ENCODE measurements at places on chromosomes 7 and 10.

- no peak for DNase-seq
These were observed 227.8 kb downstream of the TNS3 start for GRCh38 chr7:47354071-47354470.

- DNase-seq: no peak
These were observed 45.4 kb downstream of the CACNB2 start for GRCh38 chr10:18185621-18186020.

GRCh38 chr10:26721561-26721960 lies 24.1 kb downstream of the PDSS1 start:
- no peak for DNase-seq

DNA sequence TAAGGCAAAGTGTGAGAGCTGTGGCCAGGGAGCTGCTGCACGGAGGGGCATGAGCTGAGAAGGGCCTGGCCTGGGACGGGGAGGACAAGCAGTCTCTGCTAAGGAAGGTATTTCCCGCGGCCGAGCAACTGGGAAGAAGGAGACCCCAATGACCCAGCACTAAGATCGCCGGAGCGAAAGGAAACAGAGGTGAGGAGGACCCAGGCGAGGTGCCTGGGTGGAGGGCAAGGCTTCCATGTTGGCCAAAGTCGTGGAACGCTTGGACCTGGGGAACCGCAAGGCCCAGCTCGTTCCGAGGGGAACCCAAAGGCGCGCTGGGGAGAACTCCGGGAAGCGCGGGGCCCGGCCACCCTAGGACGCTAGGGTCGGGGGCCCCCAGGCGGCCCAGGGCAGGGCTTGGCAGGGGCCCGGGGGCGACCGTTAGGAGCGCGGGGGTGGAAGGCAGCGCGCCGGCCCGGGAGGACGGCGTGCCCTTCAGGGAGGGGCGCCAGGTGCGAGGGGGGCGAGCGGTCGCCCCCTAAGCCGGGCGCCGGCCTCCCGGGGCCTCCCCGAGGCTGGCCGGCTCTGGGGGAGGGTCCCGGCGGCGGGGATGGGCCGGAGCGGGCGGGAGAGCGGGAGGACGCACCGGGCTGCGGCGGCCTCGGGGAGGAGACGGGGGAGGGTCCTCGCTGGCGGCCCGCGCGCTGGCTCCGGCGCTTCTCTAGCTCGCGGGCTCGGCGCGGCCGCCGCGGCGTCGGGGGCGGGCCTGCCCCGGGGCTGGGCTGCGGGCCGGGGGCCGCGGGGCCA lies 545 bp downstream of the GIGYF1 start:
- DNase-seq: no peak

GRCh38 chr7:77428777-77429231 lies 12.7 kb upstream of the GSAP start:
- DNase-seq: no peak

- no peak for DNase-seq
These were observed 41.0 kb downstream of the FOXK1 start for GRCh38 chr7:4722960-4723630.

GRCh38 chr10:103890194-103890658 lies 27.8 kb downstream of the STN1 start:
- DNase-seq: no peak

DNA sequence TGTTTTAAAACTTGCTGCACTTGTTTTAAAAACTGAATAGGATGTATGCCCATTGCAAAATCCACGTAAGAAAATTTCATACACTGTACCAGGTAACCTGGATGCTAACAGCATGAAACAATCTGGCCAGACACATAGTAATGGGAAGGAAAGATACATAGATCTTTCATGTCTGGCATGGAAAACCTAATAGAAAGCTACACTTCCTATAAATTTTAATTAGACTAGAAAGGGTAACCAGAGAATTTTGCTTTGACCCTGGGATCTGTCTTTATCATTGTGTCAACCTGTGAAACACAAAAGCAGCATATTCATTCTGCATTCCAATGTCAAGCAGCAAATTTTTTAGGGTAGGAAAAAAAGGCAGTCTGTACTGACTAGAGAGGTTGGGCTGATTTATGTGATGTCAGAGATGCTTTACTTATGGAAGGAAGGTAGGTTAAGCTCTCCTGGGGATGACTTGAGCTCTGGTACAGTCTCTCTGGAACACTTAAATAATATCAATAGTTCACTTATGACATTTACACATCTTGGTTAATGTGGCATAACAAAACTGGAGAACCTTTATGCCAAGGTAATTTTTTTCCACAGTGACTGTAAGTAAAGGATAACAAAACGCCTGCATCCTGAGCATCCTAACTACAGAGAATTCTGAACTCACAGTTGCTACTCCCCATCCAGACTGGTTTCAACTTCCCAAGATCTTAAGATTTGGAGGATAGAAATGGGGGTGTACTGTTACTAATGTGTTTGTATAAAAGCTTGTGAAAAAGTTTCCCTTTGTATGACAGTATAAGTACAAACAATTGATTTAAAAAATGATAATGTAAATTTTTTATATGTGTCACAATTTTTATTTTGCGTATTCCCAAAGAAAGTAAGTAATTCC lies 44.7 kb downstream of the DOCK4 start:
- no peak for DNase-seq

DNA sequence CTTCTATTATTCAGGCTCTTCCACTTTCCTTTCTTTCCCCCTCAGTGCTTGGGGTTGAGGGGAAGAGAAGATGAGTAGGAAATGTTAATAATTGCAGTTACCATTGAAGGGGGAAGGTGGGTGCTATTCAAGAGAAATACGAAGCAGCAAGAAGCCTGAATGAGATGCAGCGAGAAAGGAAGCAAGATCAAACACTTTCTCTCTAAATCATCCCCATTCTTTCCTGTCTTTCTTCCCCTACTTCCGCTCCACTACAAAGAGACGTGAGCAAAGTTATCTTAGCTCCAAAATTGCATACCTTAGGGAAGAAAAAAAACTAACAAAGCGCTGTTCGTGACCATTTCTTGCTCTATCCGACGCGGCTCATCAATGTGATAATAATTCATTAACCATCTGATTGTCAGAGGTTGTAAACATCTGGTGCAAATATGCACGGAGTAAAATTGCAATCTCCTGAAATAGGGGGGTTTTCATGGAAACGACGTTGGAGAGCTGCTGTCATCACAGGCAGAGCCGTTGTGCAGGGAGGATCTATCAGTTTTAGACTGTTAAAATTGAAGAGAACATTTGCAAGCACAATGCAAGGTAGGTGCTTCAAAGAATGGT lies 15.2 kb upstream of the PARD3 start:
- DNase-seq: no peak

- no peak for DNase-seq
These were observed 299.0 kb upstream of the FZD1 start for GRCh38 chr7:90965211-90965610.

DNA sequence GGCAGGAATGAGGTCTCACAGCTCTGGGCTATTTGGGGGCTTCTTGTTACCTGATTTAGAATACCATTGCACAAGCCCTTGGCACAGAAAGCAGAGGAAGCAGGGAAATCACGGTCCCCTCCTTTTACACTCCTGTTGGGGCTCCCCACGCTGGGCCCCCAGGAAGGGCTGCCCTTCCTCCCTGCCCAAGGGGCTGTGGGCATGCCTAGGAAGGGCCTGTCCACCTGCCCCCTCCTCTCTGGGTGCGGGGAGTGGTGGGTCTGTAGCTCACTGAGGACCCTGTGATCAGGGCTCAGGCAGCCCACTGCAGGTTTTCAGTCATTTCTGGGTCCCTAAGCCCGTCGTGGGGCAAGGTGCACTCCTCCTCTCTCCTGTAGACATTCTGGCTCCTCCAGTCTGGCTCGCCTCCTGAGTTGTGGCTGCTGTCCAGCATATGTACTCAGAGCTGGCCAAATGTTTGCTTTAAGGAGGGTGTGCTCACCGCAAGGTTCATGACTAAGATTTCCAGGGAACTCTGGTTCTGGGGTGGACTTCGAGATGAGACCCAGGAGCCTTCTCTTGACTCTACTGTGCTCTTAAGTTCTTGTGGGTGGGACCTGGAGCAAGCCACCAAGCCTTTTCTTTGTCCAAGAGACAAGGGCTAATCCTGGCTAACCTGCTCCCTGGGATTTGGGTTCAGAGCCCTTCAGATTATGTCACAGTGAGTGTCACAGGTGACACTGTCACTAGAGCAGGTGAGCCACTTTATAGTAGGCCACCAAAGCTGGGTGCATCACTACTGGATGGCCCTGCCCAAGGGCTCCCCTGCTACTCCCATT lies 56.0 kb downstream of the TACR2 start:
- DNase-seq: no peak

DNA sequence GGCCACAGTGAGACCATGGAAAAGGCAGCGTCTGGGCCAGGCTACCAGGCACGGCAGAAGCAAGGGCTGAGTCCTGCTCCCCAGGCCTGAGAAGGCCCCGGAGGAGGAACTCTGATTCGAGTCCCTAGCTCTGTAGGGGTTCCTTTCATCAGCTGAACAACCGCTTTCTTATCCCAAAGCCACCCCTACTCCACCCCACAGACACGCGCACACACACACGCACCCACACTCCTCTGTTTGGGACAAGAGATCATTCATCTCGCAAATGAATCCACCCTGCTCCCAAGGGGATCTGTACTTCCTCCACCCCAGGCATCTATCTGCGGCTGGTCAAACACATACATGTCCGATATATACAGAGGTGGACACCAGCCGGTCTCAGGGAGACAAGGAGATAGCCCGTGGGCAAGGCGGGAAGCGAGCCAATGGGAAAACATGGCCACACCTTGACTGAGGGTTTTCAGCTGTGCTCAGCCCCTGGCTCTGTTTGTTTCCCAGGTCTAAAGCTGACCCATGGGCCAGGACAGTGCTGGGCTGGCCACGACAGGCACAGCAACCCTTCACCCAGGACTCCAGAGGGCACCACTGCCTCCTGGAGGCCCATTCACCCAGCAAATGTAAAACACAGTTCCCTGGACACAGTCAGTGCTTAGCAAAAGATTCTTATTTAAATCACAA lies 7.3 kb downstream of the ZCCHC24 start:
- no peak for DNase-seq

- DNase-seq: no peak
These were observed 23.9 kb downstream of the CUL1 start for GRCh38 chr7:148722340-148723165.

GRCh38 chr7:155818820-155819168 lies 6.5 kb upstream of the SHH start:
- no peak for DNase-seq

DNA sequence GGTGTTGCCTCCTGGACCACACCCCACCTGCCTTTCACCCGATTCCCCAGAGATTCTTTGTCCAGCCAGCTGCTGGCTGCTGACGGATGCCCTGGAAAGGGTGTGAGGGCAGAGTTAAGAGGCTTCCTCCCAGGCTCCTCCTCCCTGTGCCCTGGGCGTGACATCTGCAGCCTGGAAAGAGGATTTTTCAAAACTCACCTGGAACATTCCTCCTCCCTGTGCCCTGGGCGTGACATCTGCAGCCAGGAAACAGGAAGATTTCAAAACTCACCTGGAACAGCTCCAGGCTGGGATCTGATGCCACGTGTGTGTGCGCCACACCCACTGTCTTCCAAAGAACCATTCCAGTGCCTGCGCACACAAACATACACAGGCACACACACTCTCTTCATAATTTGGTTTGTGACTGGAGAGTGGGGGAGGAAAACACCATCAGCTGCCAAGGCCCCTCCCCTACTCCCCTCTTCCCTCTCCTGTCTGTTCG lies 5.2 kb downstream of the MARVELD1 start:
- no peak for DNase-seq

GRCh38 chr7:135942614-135943013 lies 34.5 kb downstream of the MTPN start:
- DNase-seq: no peak

GRCh38 chr10:78774999-78775711 lies 293.6 kb upstream of the ZMIZ1 start:
- no peak for DNase-seq

DNA sequence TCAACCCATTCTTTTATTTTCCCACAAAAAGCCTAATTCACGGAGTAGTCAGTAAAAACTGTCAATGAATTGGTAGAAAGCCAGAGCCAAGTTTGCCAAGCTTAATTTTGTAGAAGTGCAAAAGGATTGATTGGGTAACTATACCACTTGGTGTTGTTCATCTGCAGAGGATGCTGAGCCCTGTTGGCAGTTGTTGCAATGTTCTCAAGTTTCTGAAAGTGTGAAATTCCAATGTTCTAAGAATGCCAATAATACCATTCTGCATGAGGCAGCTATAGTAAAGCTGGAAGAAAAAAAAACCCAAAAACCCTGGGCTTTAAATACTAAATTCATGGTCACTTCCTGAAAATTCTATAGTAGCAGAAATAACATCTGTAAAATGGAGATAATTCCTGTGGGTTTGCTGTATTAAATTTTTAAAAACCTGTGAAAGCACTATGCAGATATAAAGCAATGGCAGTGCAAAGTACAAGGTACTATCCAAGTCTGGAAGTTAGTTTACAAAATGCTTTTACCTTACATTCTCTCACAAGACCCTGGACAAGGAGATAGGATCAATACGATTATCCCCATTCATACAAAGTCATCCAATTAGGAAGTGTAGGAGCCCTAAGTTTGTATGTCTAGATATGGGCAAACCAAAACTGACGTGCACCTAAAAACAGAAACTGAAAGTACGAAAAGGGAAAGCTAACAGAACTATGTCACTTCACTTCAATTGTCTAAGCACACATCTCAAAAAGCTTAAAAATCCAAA lies 6.0 kb upstream of the PON1 start:
- DNase-seq: no peak
